Amygdala (tissue), 56 donors: ENCODE measurements at places on chromosomes 7 and 10.

- peak; percentile 75 for DNase-seq
Measured at GRCh38 chr7:20330928-20331909, 519 bp downstream of the ITGB8 start.

DNA sequence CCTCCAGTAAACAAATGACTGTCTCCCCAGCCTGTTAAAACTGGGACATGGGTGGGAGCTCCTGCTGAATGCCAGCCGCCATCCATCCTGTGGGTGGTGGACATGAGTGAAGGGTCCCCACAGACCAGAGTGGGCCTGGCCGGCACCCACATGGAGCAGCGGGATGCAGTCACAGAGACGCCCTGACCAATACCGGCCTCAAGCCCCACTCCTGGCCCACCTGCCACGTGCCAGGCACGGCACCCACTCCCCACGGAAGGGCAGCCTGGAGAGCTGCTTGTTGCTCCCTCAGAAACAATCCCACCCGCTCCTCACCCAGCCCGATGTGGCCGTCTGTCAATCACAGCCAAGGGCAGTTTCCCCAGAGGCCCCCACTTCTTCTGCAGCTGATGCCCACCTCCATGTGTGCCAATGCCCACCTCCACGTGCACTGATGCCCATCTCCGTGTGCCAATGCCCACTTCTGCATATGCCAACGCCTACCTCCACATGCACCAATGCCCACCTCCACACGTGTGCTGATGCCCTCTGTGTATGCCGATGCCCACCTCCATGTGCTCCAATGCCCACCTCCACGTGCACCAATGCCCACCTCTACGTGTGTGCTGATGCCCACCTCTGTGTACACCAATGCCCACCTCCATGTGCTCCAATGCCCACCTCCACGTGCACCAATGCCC is 42.8 kb upstream of the DNAAF5 start:
- DNase-seq: no peak

GRCh38 chr10:132390170-132390920 is 6.7 kb upstream of the PWWP2B start:
- DNase-seq: no peak

GRCh38 chr7:142871260-142872105 is 14.1 kb downstream of the TRPV6 start:
- DNase-seq: no peak

DNA sequence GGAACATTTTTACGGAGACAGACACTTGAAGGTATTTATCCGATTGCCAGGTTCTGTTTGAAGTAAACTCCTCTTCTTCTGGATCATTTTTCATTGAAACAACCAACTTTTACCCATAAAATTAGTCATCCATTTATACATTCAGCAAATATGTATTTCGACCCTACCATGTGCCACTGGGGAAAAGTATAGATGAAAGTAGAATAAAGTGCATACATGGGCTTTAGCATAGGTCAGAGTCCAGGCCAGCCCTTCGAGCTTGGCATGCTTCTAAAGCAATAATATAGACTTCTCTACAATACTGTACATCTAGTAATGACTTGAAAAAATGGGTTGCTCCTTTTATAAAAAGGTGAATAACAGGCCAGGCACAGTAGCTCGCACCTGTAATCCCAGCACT is 10.1 kb downstream of the SLC25A16 start:
- DNase-seq: no peak

DNA sequence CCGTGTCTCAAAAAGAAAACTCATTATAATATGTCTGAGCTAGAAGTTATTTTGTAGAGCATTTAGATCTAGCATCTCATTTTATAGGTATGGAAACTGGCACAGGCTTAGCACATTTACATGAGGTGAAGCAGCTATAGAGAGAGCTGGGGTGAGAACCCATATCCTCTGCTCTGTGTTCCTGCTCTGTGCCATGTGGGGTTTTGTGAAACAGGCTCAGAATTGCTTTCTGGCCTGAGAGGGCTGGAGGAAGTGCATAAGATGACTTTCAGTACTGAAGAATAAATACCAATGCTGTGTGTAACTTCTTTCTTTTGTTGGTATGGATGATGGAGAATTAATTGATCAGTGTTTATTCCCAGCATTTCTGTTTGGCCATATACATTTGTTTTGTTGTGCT is 159.1 kb downstream of the LRRC4 start:
- no peak for DNase-seq

DNA sequence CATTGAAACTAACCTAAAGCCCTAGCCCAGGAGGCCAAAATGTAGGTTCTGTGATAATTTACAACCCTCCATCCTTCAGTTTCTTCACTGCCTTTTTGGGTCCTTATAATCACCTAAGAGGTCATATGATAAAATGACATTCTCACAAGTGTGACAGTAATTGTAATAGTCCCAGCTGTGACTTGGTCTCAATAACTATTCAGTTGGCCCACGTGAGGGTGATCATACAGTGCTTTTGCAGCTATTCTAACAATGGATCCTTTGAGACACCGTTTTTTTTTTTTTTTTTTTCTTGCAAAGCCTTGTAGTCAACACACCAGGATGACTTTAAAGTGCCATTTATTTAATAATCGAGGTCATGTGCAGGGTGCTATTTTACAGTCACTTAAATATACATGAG is 760.0 kb downstream of the PHTF2 start:
- no peak for DNase-seq

- peak; percentile 57 for DNase-seq
Measured at GRCh38 chr10:44935201-44935965, 24.2 kb upstream of the RASSF4 start.

- DNase-seq: no peak
Measured at GRCh38 chr7:54080971-54081370, 461.2 kb upstream of the VSTM2A start.

- no peak for DNase-seq
Measured at GRCh38 chr7:84720456-84721097, 466.3 kb downstream of the SEMA3D start.

DNA sequence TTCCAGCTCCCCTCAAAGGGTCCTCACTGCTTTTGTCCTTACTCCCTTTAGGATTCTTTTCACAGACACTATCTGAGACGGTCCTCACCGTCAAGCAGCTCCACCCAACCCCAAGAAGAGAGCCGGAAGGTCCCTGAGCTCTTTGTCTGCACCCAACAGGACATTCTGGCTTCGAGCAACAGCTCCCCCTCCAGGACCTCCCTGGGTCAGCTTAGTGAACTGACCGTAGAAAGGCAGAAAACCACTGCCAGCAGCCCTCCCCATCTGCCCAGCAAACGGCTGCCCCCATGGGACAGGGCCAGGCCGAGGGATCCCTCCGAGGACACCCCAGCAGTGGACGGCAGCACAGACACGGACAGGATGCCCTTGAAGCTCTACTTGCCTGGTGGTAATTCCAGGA is 19.9 kb downstream of the MINDY4 start:
- no peak for DNase-seq

DNA sequence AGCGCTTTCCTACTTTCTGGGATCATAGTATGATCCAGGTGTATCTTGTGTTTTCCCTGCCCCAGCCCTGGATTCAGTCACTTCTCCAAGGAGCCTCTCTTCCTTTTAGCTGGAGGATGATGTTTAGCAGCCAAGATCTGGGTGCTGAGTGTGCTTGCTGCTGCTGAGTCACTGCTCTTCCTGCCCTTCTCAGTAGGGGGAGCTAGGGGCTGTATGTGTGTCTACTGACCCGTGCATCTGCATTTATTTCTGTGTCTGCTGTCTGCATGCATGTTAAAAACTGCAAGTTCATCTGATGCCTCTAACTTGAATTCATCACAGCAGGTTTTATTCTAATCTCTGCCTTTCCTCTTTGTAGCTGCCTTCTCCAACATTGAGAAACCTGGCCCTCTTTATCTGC is 31.6 kb downstream of the MGMT start:
- DNase-seq: no peak

DNA sequence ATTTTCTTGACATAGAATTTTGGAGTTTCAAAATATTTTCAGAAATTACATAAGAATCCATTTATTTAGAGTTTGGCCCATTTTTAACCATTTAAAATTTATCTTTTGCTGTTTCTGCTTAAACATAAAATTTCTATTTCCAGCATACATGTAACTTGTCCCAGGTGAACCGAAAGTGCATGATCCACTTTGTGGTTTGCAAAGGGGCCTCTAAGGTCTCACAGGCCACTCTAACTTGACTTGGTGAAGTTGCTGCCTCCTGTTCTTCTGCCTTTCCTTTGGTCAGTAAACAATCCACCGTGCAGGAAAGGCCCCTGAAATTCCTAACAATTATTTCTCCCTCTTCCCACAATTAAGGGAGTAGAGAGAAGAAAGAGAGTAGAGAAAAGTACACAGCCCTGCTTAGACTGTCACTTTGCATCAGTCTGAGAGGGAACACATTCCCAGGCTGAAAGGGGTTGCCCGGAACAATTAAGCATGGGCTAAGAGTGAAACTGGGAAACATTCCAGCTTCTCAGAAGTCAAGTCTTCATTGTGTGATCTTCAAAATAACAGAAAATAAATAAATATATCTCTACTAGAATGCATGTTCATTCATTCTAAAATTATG is 79.5 kb upstream of the SEMA3A start:
- no peak for DNase-seq

- no peak for DNase-seq
Measured at GRCh38 chr7:74575811-74576210, 81.7 kb upstream of the GTF2I start.

DNA sequence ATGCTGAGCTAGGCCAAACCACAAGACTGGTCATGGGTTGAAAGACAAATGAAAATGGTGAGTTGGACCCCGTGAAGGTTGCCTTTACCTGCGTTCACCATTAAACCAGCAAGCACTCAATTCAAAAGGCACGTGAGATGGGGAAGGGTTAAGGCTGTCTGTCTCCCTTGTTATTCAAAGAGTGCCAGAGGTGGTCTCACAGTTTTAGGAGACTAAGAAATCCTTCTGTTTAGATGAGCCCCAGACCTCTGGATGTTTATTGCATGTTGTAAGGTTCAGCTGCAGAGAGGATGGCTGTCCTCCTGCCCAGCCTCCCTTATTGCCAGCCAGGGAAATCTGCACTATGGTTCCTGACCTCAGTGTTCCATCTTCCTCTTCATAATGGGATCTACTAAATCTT is 498.0 kb upstream of the CELF2 start:
- no peak for DNase-seq
